ENCODE measurements at places on chromosomes 13 and 19.

DNA sequence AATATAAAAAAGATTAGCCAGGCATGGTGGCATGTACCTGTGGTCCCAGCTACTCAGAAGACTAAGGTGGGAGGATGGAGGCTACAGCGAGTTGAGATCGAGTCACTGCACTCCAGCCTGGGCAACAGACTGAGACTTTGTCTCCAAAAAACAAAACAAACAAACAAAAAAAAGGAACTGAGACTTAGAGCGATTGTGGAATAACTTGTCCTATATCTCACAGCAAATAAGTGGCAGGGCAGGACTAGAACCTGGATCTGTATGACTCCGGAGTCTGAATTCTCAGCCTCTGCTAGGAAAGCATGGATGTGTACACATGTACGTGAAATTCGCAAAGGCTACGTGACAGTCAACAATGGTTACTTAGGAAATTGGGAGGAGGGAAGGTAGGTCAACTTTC is 20.1 kb downstream of the KRTDAP start:
- DNase-seq: no peak

DNA sequence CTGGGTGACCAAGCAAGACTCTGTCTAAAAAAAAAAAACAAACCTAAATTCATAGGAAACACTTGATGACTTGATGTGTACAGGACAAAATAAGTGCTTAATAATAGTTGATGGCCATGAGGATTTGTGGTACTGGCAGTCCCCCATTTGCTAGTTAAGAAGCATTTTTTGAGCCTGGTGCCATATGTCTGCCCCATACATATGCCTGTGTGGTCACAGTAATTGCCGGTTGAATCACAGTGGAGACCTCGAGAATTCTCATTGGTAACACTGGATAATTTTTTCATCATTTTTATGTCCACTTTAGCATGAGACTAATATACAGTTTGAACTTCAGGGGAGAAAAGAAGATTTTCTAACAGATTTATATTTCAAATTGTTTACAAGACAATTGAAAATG is 79.2 kb downstream of the LRCH1 start:
- no peak for DNase-seq

DNA sequence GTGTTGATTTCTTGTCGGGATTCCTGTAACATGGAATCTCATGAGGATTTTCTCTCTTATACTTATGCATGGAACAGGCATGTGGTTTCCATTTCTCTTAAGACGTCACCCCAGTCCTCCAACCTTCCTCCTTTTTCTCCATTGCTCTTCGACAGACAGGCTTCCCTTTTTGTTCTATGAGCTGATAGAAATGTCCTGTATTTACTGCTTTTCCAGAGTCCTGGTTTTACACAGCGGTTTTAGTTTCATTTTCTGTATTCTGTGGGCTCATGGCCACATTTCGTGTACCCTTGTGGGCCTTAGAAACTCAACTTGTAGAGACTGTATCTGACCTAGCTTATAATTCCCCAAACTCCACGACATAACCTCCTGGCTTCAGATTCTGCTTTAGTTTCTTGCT is 113.1 kb downstream of the PAN3 start:
- peak; percentile 18 for DNase-seq

- DNase-seq: no peak
Measured at GRCh38 chr19:11264452-11265176, 2.3 kb upstream of the DOCK6 start.

- DNase-seq: no peak
Measured at GRCh38 chr19:16116067-16116466, 4.4 kb downstream of the RAB8A start.

- DNase-seq: no peak
Measured at GRCh38 chr19:53904909-53905308, 4.2 kb upstream of the CACNG7 start.

GRCh38 chr19:16585094-16585801 is 13.0 kb upstream of the SLC35E1 start:
- DNase-seq: no peak

- DNase-seq: no peak
Measured at GRCh38 chr13:60146471-60146870, 17.3 kb downstream of the DIAPH3 start.

GRCh38 chr19:11949201-11949600 is 15.6 kb upstream of the ZNF763 start:
- no peak for DNase-seq

DNA sequence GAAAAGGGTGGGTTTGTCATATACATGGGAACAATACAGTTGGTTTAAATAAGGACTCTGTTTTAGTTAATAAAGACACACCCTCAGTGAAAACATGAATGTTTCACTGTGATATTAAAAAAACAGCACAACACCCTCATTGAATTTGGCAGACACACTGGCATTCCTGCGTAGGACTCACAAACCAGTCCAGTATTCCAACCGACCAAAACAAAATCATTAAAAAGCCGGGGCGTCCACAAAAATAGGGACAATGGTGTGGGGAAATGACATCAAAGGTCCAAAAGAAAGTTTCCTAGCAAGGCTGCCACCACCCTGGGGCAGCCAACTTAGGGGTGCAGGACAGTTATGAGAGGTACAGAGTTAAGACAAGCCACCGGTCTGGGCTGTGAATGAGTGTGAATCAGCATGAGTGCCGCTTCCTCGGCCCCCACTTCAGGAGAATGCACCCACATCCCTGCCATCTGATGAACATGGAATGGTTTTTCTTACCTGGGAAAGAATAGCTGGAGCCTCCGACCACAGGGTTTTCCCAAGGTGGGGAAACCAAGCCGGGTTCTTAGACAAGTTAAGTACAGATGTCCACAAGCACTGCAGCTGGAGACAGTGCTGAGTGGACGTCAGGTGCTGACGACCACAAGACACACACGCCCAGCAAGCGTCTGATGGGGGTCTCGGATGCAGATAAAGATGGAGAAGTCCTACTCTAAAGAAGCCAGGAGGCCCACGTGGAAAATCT is 73.3 kb downstream of the KLF2 start:
- DNase-seq: no peak

DNA sequence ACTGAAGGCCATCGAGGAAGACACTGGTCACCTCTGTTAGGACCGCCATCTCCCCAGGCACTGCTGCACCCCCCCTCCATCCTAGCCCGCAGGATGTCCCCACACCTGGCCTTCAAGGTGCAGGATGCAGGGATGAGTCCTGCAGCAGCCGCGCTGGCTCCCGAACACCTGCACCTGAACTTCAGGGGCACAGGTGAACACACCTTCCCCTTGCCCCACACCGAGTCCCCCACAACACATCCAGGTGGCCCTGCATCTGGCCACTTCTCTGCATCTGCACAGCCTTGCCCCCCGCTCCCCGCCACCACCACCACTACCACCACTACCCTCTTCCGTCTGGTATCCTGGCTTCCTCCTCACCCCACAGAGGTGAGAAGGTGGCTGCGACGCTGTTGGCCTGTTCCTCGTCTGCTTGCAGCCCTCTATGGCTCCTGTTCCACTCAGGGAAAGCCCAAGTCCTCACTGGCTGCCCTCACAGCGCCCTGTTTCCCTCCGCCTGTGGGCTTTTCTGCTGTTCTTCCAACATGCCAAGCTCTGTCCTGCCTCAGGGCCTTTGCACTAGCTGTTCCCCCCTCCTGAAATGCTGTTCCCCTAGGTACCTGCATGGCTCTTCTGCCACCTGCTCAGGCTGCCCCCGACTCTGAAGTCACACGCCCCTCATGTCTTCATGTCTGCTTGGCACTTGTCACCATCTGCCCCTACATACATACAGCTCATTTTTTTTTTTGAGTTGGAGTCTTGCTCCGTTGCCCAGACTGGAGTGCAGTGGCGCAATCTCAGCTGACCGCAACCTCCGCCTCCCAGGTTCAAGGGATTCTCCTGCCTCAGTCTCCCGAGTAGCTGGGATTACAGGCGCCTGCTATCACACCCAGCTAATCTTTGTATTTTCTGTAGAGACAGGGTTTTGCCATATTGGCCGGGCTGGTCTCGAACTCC is 1.4 kb upstream of the CERS1 start:
- DNase-seq: no peak

- DNase-seq: no peak
Measured at GRCh38 chr19:56162258-56162657, 13.6 kb upstream of the GALP start.

- DNase-seq: peak; percentile 66
Measured at GRCh38 chr19:55640043-55640576, 692 bp upstream of the ZNF580 start.

- peak; percentile 9 for DNase-seq
Measured at GRCh38 chr13:30978981-30979956, 46.8 kb downstream of the TEX26 start.

DNA sequence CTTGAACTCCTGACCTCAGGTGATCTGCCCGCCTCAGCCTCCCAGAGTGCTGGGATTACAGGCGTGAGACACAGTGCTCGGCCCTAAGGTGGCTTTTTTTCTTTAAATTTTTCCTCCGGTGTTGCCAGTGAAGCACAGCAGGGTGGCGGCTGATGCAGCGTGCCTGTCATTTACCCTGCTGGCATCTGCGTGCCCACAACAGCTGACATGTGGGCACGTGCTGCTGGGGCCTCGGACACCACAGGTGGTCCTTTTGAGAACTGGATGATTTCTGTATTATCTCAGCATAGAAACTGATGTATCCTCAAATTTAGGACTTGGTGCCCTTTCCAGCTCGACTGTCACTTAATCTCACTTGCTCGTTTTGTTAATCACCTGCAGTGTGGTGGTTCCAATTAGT is 31.2 kb upstream of the TEX29 start:
- no peak for DNase-seq

DNA sequence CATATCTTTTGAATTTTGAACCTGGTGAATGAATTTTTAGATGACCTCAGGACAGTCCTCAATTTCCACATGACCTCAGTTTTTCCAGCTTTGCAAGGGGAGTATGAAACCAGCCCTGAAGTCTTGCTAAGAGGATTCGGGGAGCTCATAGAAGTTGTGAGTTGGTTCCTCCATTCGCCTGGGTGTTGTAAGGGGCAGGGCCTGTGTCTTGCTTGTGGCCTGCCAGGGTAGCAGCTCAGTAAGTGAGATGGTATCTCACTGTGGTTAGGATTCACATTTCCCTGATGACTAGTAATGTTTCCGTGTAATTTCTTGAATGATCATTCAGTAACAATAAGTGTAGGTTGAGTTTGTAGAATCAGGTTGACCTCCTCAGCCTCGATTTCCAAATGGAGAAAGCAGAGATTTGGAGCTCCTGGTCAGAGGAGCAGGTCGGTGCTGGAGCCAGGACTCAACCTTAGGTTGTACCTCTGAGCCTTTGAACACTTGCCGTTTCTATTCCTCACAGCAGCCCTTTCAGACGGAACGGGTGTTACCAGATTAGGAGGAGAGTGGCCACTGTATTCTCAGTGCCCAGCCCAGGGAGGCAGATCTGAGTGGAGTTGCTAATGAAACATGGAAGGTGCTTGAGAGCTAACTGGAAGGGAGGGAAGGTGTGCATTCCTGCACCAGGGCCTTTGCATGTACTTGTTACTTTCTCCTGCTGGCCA is 14.6 kb downstream of the NACC1 start:
- no peak for DNase-seq

DNA sequence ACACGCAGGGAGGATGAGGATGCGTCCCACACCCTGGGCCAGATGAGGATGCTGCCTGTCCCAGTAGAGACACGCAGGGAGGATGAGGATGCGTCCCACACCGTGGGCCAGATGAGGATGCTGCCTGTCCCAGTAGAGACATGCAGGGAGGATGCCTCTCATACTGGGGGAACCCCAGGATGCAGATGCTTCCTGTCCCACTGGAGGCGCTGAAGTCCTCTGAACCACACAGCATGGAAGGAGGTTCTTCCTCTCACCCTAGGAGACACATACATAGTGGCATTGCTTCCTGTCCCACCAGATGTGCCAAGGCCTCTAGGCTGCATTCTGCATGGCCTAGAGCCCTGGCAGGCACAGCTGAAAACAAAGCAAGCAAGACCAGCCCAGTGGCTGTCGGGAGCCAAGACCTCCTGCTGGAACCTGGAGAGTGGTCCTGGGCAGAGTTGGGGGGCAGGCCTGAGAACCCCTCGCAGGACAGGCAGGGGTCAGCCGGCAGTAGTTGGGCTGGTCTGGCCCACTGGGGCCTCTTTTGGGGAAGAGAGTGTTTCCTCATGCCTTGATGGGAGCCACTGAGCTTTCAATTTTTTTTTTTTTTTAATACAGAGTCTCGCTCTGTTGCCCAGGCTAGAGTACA is 4.3 kb downstream of the HPN start:
- no peak for DNase-seq

DNA sequence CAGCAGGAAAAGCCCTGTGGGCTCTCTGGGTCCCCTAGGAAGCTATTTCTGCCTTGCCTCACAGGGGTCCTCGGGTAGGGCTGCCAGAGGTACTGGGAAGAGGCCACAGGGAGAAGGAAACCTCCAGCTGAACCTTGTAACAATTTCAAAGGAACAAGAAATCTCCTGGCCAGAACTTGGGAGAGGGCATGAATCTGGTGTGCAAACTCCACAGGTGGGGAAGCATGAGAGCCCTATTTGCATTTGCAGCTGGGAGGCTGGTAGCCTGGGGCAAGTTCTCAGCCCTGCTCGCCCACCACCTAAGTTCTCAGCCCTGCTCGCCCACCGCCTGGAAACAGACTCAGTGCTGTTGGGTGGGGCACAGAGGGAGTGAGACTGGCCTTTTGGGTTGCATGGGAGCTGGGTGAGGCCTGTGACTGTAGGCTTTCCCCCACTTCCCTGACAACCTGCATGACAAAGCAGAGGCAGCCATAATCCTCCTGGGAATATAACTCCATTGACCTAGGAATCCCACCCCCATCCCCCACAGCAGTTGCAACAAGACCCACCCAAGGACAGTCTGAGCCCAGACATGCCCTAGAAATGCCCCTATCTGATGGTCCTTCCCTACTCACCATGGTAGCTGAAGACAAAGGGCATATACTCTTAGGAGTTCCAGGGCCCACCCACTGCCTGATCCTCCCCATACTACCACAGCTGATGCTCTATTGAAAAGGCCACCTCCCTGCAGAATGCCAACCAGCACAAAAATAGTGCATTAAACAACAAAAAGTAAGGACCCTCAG is 11.7 kb downstream of the UGGT2 start:
- DNase-seq: no peak

- peak; percentile 10 for DNase-seq
Measured at GRCh38 chr13:60162096-60162495, 1.6 kb downstream of the DIAPH3 start.

DNA sequence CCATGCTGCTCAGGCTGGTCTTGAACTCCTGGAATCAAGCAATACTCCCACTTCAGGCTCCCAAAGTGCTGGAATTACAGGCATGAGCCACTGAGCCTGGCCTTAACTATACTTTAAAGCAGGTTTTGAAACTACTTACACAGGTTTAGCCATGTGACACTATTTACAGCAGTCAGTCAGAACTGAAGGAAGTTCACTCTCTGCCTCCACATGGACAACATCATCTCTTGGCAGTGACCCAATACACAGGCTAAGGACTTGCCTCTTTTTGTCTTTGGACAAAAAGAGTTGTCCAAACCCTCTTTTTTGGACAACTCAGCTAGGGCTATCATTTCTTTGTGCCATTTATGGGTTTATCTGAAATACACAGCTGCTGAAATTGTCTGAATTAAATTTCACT is 89.0 kb upstream of the CLDN10 start:
- no peak for DNase-seq

- DNase-seq: no peak
Measured at GRCh38 chr13:111280226-111280625, 40.2 kb upstream of the TEX29 start.

Measured in hematopoietic multipotent progenitor cell treated with erythropoietin and hydrocortisone succinate and interleukin-3 and kit ligand, for 17 days (in vitro differentiated cells).